ENCODE measurements at places on chromosomes 2 and 18. TPM values are rescaled to one million over a fixed set of nuclear protein-coding genes. Genes with fewer than 3 reads are reported as not detected.

The CCDC121 gene
- total RNA-seq: 0.85 TPM

The ZNF638 gene
- 125 TPM for total RNA-seq

The GBX2 gene
- total RNA-seq: not detected

The GPR155 gene
- 3.6 TPM for total RNA-seq

The CARF gene
- 13.5 TPM for total RNA-seq

The DYNAP gene
- not detected for total RNA-seq

The LYG1 gene
- 0.32 TPM for total RNA-seq

The CDKL4 gene
- 0.85 TPM for total RNA-seq

The REG1B gene
- not detected for total RNA-seq

The G6PC2 gene
- not detected for total RNA-seq

The CENPA gene
- 2.2 TPM for total RNA-seq

The CROCC2 gene
- total RNA-seq: 0.81 TPM

The ARHGAP25 gene
- 1.3 TPM for total RNA-seq

The C2orf78 gene
- not detected for total RNA-seq

The ACMSD gene
- total RNA-seq: not detected

The CCDC74A gene
- total RNA-seq: 12.0 TPM

The EMILIN1 gene
- total RNA-seq: 147 TPM

The SLC19A3 gene
- total RNA-seq: not detected

Measured in hair follicle dermal papilla cell (primary cell).